ENCODE measurements at places on chromosomes 6 and 20.

DNA sequence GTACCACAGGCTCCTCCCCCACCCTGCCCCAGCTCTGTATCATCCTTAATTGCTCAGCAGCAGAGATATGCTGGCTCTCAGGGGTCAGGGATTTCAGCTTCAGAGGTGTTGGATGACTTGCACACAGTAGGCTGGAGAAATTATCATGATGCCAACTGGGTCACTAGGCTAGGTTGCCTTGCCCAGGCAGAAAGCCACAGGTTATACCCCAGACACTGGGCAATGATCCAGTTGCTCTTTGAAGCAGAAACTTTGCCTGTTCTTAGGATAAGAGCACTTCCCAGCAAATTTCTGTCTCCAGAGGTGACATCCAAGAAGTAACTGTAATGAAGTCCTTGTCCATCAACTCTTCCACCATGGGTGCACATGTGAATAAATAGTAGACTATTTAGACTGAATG, 38.3 kb upstream of the SCML4 start:
- DNase-seq: no peak

- no peak for DNase-seq
Measured at GRCh38 chr6:158073776-158074175, 92.1 kb downstream of the SYNJ2 start.

- DNase-seq: no peak
Measured at GRCh38 chr20:55103188-55103587, 627.8 kb downstream of the DOK5 start.

- no peak for DNase-seq
Measured at GRCh38 chr20:40866056-40866455, 162.6 kb upstream of the TOP1 start.

GRCh38 chr20:14481863-14482262, 144.5 kb upstream of the FLRT3 start:
- no peak for DNase-seq
